ENCODE measurements at places on chromosomes 2 and 18.

DNA sequence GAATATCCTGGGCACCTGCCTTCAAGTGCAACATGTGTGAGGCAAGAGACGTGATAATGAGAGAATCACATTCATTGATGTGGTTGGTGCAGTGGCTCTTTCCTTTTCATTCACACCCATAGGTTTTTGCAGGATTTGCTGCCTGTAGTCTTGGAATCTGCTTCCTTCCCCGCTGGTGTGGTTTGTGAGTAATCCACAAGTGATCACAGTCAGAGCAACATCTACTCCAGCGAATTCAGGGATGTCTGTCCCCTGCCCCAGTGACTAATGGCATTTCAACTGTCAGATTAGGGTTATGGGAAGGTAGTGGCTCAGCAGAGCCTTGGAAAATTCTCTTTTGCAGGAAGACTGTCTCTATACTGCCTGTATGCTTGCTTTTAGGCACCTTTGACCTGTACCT is 225.5 kb upstream of the RBMS1 start:
- no peak for DNase-seq

- no peak for DNase-seq
These were observed 102.8 kb upstream of the BZW1 start for GRCh38 chr2:200708943-200709342.

DNA sequence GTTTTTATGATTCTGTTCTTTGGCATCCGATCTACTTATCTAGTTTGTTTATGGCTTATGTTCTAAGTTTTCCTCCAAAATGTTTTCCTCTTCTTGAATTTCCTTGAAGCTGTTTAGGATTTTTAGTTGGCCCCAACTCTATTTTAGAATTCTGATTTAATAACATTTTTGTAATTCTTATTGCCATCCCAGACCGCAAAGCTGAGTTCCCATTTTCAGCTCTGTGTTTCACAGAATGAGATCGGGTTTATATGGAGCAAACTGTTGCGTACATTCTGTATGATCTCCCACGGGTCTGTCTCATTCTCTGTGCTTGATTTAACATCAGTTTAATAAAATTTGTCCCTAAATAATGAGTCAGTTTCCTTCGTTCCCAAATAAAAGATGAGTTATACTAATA is 59.3 kb downstream of the DPP4 start:
- DNase-seq = no peak

GRCh38 chr2:227524665-227525064 is 52.7 kb downstream of the AGFG1 start:
- no peak for DNase-seq

- no peak for DNase-seq
These were observed 27.0 kb downstream of the SKA1 start for GRCh38 chr18:50401888-50402287.

GRCh38 chr2:240339411-240340360 is 95.8 kb upstream of the GPC1 start:
- DNase-seq = no peak

- DNase-seq = no peak
These were observed 330.3 kb upstream of the KCNJ3 start for GRCh38 chr2:154368153-154368552.

DNA sequence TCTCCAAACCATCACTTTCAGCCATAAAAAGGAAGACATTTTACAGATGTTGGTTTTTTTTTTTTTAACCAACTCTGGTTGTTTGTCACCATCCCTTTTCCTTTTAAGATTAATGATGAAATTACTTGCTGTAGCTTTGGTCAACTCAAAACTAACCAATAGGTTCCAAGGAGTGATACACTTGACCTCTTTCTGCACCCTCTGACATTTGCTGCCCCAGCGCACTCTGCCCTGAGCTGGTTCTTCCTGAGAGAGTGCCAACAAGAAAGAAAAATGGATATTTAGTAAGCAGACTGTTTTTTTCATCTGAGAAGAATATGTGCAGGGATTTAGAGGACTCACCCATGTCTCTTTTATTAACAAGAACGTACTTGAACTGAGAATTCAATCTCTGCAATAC is 520.0 kb downstream of the TXNL1 start:
- DNase-seq = no peak

- no peak for DNase-seq
These were observed 58.4 kb upstream of the POMC start for GRCh38 chr2:25226827-25227226.

- DNase-seq = no peak
These were observed 798.9 kb upstream of the PIK3C3 start for GRCh38 chr18:41155910-41156851.

DNA sequence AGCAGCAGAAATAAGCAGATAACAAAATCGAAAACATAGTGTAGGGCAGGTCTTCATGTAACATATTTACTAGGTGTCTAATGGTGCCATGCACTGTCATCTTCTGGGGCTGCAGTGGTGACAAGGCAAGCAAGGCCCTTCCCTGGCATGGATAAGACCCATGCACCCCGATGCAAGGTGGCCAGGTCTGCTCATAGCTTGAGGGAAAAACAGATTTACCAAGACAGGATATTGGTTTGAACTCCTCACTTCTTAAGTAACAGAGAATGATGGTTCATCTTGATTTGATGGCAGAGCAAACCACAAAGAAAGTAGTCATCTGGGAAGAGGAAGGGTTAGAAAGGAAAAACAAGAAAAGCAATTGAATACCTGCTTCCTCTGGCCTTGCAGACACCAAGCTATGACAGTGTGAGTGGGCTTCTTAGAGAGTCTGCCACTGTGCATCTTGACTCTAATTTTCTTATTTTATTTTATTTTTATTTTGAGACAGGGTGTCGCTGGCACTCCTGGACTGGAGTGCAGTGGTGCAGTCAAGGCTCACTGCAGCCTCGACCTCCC is 35.8 kb upstream of the EML6 start:
- no peak for DNase-seq
